ENCODE measurements at places on chromosomes 5 and 9. TPM values are rescaled to one million over a fixed set of nuclear protein-coding genes. Genes with fewer than 3 reads are reported as not detected.

HMCN2 gene
- 23.3 TPM for total RNA-seq

ANP32B gene
- 98.2 TPM for total RNA-seq

MCC gene
- 1.9 TPM for total RNA-seq

SPATA31C1 gene
- not detected for total RNA-seq

SLC23A1 gene
- total RNA-seq: 5.9 TPM

ARL14EPL gene
- total RNA-seq: not detected

ZNF883 gene
- 0.39 TPM for total RNA-seq

TAF7 gene
- 52.3 TPM for total RNA-seq

DNA sequence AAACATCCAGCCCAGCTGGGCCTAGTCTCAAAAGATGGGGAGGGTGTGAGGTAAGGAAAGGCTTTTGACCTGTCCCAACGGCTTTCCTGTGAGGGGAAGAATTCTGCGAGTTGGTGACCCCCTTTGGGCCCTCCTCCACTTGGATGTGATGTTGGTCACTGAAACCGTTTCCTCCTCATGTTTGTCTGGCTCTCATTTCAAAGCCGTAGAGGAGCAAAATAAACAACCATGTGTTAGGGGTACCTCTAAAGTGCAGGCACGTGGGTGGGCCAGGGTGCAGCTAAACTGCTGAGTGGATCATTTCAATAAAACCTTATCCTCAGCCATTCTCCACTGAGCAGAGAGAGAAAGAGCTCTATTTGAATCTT is 84.3 kb upstream of the MELK start:
- no peak for DNase-seq

DNA sequence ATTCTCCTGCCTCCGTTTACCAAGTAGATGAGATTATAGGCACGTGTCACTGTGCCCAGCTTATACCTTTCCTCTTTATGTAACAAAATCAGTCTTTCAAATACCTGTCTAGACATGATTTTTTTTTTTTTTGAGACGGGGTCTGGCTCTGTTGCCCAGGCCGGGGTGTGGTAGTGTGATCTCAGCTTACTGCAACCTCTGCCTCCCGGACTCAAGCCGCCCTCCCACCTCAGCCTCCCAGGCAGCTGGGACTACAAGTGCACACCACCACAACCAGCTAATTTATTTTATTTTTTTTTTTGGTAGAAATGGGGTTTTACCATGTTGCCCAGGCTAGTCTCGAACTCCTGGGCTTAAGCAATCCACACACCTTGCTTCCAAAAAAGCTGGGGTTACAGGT is 13.2 kb downstream of the NADK2 start:
- no peak for DNase-seq

DNA sequence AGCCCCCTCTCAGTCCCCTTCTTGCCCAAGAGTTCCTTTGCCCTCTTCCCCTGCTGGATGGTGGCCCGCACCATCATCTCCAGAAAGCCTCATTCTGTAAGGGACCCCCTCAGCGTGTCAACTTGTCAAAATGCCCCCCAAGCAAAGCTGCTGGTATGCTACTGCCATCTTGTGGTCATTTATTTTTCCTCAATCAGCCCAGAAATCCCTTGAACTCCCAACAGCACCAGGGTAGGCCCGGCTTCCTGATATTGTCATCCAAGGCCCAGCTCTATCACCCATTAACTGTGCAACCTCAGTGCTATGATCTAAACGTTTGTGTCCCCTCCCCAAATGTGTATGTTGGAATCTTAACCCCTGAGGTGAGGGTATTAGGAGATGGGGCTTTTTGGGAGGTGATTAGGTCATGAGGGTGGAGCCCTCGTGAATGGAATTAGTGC is 53.2 kb upstream of the FBXW11 start:
- no peak for DNase-seq

DNA sequence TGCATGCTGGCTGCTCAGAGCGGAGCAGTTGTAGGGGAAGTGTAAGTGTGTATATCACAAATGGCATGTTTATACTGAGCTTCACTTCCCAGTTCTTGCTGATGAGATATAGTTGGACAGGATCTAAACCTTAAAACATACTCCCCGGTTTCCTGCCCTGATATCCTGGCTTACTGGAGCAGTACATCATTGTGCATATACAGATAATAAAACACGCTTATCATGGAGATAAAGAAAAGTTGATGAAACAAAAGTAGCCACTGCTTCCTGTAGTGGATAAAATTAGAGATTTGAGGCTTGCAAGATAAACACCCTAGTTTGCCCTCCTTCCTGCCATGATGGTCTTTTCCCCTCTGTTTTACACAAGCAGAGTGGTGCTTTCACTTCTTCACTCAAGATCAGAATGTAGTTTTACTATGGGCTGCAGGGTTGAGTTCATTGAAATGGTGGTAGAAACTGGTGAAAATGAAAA is 15.0 kb downstream of the NPR3 start:
- no peak for DNase-seq

DNA sequence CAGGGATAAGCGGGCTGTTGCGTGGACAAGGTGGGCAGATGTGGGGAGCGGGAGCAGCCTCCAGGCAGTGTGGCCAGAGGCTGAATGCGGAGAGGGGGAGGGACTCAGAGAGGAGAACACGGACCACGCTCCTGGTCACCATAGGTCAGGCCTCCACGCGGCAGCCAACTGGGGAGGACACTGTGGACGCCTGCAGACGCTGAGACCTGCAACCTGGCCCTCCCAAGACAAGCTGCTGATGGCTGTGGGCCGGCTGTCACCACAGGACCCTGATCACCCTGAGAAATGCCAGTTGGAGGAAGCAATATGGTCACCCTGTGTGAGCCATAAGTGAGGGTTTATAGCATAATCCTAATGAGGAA is 16.8 kb downstream of the LPCAT1 start:
- no peak for DNase-seq

DNA sequence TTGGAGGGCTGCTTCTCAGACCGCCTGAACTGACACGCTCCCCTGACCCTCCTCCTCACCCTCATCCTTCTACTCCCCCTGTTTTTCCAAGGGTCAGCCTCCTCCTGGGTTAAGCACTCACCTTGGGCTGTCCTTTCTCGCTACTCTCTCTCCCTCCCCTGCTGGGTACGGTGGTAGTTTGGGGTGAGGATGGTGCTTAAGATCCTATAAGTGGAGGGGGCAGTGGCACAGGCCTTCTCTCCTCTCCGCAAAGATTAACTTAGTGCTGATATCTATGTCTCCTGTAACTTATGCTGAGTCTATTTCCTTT is 159.7 kb downstream of the SNCAIP start:
- DNase-seq: no peak

DNA sequence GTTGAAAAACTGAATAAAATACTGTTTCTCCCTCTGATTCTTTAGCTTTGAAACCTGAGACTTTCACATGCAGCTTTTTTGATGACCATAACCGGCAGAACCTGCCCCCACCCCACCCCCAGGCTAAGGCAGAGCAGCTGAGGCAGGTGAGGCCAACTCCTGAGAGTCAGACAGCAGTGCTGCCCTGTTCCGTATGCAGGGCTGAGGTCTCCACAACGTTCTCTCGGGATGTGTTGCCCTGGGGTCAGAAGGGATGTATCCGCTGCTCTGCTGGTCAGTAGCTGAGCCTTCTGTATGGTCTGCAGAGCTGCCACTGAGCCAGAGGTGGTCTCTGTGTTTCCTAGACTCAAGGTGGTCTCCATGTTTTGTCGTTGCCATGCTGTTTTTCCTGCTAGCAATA is 190.5 kb downstream of the AOPEP start:
- DNase-seq: no peak

DNA sequence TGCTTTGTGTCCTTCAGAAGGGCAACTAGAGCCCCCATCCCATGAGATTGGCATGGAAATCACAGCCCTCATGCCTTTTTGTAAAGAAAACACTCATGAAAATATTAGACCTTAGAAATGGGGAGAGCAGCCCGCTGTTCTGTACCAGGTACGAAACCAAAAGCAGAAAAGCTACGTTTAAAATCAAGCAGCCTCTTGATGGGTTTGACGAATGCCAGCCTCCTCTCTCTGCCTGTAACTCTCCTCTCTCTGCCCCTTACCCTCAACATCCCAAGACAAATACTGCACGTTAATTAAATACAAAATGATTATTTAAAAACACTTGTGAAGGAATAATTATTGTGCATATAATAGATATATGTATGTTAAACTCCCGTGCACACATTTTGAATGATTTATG is 331.7 kb upstream of the PANK3 start:
- no peak for DNase-seq

DNA sequence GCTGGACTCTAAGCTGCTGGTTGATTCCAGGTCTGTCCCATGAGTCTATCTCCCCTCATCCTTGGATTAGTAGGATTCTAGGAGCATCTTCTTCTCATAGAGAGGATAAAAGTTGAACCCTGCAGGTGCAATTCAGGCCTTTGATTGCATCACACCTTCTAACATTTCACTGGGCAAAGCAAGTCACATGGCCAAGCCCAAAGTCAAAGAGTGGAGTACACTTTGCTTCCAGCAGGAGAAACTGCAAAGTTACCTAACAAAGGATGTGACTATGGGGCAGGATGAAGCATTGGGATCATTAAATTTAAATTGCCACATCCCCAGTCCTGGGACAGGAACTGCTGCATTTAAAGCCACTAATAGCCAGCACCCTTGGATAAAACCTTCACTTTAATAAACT is 51.0 kb upstream of the EGFLAM start:
- no peak for DNase-seq

- no peak for DNase-seq
Measured at GRCh38 chr5:35143841-35144240, 86.4 kb downstream of the PRLR start.

- no peak for DNase-seq
Measured at GRCh38 chr5:60379907-60380306, 320.1 kb downstream of the DEPDC1B start.

GRCh38 chr5:96481009-96481786 is 48.1 kb upstream of the PCSK1 start:
- DNase-seq: no peak

DNA sequence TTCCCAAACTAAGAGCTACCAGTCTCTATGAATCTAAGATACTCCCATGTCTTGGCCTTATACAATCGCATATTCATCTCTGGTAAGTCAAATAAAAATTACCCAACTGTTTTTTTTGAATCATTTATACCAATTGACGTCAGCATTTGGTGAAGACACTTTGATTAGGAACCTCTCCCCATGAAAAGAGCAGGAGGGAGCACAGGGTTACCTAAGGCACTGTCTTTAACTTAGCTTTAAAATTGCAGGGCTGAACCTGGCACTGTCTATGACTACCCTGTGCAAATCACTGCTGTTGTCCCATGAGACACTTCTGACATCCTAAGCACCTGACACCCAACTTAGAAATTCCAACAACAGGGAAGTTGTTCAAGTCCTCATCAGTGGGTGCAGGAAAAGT is 586.4 kb downstream of the MAT2B start:
- DNase-seq: no peak

DNA sequence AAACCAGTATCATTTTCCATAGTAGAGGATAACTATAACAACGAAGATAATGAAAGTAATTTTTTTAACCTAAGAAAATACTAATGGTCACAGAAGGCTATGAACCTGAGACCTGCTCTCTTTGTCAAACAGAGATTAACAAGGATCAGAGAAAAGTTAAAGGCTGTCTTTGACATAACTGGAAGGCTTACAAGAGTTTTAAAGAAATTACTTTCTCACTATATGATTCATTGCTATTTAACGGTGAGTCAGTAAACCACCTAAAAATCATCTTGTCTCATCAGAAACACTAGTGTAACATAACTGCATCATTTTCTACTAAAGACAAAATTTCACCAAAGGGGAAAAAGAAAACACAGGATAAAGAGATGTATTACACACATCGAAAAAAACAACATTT is 19.3 kb downstream of the MLANA start:
- no peak for DNase-seq

DNA sequence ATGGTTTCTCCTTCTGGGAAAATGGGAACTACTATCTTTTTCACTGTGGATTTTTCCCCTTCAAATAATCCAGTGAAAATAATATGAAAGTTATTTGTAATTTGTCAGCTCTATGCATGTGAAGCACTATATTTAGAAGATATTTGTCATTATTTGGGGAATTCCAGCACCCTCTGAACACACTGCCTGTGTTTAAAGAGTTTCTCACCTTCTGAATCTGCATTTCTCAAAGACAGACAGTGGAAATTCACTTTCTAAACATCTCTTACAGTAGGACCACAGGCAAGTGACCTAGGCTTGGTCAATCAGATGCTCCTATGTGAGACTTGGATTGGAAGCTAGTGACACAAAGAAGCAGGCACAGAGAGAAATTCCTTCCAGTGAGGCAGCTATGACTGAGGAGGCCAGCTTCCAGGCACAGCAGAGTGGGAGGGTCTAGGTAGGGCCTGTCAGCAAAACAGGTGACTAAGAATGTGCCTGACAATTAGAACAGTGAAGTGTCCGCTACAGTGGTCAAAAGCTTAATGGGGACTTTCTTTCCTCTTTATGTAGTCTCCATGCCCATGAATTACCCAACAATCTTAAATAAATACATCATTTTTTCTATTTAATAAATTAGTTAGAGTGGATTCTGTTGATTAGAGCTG is 167.2 kb downstream of the HMHB1 start:
- no peak for DNase-seq

GRCh38 chr5:54745599-54745998 is 228.0 kb downstream of the SNX18 start:
- DNase-seq: no peak

DNA sequence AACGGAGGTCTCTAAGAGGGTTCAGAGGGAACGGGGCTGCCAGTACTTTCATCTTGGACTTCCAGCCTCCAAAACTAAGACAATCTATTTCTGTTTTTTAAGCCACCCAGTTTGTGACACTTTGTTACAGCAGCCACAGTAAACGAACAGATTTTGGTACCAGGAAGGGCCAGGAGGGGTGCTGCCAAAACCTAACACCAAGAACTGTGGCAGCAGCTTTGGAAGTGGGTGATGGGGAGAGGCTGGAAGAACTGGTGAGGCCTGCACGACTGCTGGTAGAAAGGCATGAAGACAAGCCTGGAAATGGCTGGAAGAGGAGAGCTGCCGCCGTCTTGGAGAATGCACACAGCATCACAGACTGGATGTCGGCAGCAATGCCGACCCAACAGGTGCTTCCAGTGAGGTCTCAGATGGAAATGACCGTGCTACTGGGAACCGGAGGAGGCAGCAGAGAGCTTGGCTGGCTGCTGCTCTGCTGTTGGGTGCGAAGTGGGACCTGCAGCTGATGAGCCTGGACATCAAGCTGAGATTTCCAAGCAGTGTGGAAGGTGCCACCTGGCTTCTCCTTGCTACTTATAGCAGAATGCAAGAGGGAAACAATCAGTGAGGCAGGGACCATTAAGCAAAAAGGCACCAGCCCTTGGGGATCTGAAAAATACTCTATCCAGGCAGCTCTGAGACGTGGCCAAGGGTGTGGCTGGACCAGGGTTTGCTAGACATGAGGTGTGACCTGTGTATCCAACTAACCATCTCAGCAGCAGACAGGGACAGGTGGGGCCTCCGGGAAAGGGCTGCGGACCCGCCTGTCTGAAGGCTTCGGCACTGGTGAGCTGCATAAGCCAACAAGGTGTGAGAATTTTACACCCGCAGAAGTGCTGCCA is 4.7 kb upstream of the TMEM210 start:
- no peak for DNase-seq

DNA sequence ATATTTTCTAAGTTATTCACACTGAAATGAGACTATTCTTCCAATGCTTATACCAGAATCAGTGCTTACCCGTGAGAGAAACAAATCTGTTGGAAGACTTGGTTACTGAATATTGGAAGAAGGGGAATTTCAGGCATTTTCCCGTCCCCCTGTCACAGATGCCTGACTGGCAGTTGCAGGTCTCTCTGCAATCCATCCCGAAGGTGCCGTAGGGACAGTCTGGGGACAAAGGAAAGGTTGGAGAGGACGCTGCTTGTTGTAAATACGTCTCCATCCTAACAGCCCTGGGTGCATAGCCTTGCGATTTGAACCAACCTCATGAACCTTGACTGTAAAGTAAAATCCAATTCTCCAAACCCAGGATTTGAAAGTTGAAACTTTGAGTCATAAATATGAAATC is 3.5 kb downstream of the ESM1 start:
- no peak for DNase-seq
